ENCODE measurements at places on chromosomes 4 and X. TPM values are rescaled to one million over a fixed set of nuclear protein-coding genes. Genes with fewer than 3 reads are reported as not detected.

TMEM255A gene
- total RNA-seq = 1.1 TPM

USP17L29 gene
- total RNA-seq = not detected

HTN1 gene
- not detected for total RNA-seq

XK gene
- 25.2 TPM for total RNA-seq

DNA sequence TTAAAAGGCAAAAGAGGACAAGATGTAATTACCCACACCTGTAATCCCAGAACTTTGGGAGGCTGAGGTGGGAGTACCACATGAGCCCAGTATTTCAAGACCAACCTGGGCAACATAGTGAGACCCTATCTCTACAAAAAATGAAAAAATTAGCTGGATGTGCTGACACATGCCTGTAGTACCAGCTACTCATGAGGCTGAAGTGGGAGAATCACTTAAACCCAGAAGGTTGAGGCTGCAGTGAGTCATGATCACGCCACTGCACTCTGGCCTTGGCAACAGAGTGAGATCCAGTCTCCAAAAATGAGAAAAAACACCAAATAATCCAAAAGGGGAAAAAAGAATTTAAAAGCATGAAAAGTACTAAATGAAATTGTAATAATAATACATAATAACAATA is 30.8 kb downstream of the NR0B1 start:
- no peak for DNase-seq
- H3K4me1 ChIP-seq = no peaks in the 10 kb centered on the region
- no peaks in the 10 kb centered on the region for H3K36me3 ChIP-seq
- no peaks in the 10 kb centered on the region for H3K27me3 ChIP-seq

DNA sequence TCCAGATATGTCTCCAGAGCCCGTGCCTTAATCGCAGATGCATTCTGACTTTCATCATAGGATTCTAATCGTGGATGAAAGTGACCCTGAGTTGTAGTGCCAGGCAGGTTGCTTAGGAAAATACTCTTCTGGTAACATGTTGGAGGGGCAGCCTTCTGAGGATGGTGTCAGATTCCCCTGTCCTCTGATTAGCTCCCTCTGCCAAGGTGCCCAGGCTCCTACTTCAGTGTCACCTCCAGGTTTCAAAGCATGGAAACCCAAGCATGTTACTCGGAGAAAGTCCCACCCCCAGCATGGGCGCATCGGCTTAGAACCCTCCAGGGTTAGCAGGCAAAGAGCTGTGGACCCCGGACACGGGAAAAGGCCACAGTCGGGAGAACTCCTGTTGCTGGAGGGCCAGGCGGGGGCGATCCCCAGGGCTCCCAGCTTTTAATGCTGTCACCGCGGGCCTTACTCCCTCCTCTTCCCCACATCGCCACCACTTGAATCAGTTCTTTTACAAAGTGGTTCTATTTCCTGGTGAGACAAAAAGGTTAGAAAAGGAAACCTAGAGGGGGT is 44.5 kb downstream of the TRIM2 start:
- no peak for DNase-seq
- H3K27ac ChIP-seq = peak overlapping the region; percentile 67
- peak overlapping the region; percentile 32 for H3K4me3 ChIP-seq
- no peaks in the 10 kb centered on the region for H3K36me3 ChIP-seq
- no peaks in the 10 kb centered on the region for H3K27me3 ChIP-seq
- H3K4me1 ChIP-seq = peaks cover 11% of the 10 kb centered on the region

DNA sequence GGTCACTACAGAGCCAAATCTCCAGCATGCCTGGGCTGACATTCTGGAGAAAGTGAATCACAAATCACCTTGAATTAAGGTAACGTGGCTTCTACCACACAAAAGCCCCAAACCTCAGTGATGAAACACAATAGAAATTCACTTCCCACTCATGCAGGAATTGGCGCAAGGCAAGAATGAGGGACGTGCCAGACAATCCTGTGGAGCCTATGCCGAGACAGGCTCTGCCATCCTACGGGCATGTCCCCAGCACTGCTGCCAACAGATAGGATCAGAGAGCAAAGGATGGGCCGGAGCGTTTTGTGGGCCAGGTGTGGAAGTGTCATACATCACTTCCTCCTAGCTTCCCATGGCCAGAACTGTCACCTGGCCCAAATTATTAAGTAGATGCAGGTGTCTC is 118.0 kb downstream of the IRF2 start:
- no peaks in the 10 kb centered on the region for H3K27me3 ChIP-seq
- no peak for DNase-seq
- H3K27ac ChIP-seq = no peak overlapping the region
- no peaks in the 10 kb centered on the region for H3K4me1 ChIP-seq
- no peak overlapping the region for H3K4me3 ChIP-seq

- H3K27me3 ChIP-seq = no peaks in the 10 kb centered on the region
- no peak overlapping the region for H3K27ac ChIP-seq
- no peaks in the 10 kb centered on the region for H3K36me3 ChIP-seq
- no peak for DNase-seq
- no peak overlapping the region for H3K4me3 ChIP-seq
These were observed 269.4 kb upstream of the FAT4 start for GRCh38 chr4:125045311-125045710.

GRCh38 chrX:148593987-148594386 is 93.6 kb downstream of the AFF2 start:
- no peak overlapping the region for H3K4me3 ChIP-seq
- no peaks in the 10 kb centered on the region for H3K4me1 ChIP-seq
- H3K36me3 ChIP-seq = no peaks in the 10 kb centered on the region
- no peak for DNase-seq

DNA sequence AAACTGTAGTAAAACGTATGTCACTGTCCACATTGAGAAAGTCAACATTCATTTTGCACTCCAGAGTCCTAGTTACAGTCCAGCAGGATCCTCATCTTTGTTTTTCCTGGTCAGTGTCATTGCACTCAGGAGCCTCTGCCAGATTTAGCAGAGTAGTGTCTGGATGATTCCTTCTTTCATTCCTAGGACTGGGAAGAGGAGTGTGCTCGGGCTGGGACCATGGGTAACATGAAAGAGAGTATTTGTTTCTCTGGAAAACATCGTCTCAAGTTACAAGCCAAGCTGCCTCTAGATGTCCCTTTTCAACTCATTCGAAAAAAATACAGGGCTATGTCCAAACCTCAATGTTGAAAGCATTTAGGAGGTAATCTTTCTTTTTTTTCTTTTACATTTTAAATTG is 69.9 kb upstream of the TNIP3 start:
- H3K4me1 ChIP-seq = no peaks in the 10 kb centered on the region
- H3K36me3 ChIP-seq = no peaks in the 10 kb centered on the region
- no peak overlapping the region for H3K4me3 ChIP-seq
- DNase-seq = no peak
- no peak overlapping the region for H3K27ac ChIP-seq

Data from colonic mucosa (tissue), 4 donors.